ENCODE measurements at places on chromosomes 13 and 19.
A peak's percentile ranks its signal among the peaks of the same experiment; 100 is the strongest.

- no peak for DNase-seq
Measured at GRCh38 chr13:106529415-106530170, 5.9 kb downstream of the EFNB2 start.

DNA sequence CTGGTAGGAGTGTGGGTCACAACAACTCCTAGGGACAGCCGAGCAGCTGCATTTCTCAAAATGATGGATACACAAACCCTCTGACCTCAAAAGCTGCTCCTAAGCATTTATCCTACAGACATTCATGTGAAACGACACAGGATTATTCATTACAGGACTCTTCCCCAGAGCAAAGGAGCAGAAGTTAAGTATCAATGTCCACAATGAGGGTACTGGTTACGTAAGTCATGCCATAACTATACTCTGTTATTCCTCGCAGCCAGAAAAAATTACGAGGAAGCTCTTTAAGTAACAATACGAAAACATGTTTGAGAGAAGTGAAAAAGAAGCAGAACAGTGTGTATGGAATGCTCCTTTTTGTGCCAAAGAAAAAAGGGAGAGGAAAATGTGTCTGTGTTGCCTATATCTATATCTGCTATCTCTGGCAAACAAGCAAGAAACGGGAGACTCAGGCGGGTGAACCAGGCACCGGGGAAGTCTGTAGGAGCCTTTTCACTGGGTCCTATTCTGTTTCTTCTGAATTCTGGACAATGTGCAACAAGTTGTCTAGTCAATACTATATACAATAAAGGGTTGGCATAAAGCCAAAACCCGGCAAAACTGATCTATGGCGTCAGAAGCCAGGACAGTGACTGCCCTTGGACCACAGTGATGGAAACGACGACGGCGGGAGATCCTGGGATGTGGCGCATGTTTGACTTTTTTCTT, 1.3 kb downstream of the ISOC2 start:
- no peak for DNase-seq

- DNase-seq = no peak
Measured at GRCh38 chr19:23991170-23991569, 76.5 kb downstream of the ZNF726 start.

GRCh38 chr13:44399074-44399473, 25.4 kb downstream of the SERP2 start:
- no peak for DNase-seq

DNA sequence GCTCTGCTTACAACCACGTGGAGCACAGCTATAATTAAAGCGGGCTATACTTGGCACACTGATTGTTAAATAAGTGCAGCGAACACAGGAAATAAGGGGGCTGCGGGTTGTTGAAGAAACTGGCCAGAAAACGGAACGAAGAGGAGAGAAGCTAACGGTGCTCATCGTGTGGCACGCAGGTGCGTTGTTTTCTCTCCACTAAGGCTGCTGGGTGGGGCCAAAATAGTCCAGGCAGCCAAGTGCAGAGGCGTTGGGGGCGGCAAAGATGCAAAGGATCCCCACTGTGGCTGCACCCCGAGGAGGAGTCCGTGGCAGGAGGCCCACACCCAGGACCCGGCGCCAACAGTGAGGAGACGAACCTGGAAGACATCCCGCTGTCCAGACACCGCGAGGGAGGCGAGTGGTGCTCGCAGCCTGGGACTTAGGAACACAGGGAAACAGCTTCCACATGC, 8.1 kb upstream of the ARL11 start:
- DNase-seq = no peak

- DNase-seq = peak; percentile 15
Measured at GRCh38 chr13:48580185-48580803, 47.4 kb upstream of the RCBTB2 start.

DNA sequence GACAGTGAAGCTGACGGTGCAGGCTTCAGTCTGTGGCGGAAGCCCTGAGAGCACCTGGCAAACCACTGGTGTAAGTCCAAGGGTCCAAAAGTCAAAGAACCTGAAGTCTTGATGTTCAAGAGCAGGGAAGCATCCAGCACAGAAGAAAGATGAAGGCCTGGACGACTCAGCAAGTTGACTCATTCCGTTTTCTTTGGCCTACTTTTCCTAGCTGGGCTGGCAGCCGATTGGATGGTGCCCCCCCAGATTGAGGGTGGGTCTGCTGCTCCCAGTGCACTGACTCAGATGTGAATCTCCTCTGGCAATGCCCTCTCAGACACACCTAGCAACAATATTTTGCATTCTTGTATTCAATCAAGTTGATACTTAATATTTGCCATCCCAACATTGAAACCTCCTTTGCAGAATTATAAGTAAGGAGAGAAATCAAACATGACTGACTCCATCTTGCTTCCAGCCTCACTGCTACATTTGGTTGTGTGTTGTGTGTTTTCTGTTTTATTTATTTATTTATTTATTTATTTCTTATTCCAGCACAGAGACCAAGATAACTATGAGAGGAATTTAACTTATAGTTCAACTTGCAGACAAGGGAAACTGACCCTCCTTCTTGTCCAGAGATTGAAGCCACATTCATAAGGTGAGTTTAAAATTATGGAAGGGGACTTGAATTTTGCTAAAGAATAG, 32.8 kb downstream of the IGFL2 start:
- no peak for DNase-seq

DNA sequence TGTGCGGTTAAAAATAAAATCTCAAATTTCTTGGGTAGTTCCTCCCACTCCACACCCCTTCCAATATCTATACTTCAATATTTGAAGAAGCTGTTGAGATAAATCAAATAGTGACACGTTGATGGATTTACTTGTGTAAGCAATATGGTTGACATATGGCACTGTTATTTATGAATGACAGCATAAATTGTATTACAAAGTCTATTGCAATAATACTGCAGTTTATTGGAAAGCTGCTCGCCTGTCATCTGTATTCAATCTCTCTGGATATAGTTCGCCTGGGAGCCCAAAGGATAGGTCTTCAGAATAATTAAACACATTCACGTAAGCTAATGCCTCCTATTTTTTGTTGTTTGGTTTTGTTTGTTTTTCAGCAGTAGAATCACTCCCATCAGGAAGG, 5.0 kb upstream of the ZIC5 start:
- no peak for DNase-seq

DNA sequence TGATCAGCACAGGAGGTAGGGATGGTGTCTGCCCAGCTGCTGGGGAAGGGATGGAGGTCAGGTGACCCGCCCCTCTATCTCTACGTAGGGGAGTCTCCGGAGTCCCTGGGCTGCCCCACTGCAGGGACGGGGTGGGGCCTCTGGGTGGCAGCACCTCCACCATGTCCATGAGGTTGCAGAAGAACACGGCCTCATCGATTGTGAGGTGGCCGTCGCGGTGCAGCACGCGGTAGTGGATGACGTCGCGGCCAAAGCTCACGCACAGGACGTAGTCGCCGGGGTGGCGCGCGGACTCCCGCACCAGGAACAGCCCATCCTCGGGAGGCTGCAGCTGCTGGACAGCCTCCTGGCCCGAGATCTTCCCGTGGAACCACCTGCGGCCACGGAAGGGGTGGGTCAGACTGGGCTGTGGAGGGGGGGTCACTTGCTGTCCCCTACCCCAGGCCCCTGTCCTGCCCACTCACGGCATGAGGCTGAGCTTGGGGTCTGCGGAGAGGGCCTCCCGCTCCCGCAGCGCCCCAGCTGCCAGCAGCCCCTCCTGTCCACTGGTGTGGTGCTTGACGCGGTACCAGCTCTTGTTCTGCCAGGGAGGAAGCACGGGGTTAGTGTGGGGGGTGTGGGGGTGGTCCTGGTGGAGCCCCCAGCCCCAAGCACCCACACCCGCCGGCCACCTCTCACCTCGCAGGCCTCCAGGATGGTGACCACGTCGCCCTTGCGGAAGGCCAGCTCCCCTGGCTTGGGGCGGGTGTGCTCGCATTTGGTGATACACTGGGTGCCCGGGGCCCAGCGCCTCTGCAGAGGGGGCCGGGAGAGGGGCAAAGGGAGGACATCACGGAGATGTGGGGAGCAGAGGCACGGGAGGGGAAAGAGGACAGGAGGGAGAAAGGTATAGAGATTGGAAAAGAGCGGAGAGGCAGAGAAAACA, 2.3 kb downstream of the MATK start:
- DNase-seq = peak; percentile 24

GRCh38 chr13:79673310-79673992, 192.5 kb downstream of the NDFIP2 start:
- DNase-seq = no peak

DNA sequence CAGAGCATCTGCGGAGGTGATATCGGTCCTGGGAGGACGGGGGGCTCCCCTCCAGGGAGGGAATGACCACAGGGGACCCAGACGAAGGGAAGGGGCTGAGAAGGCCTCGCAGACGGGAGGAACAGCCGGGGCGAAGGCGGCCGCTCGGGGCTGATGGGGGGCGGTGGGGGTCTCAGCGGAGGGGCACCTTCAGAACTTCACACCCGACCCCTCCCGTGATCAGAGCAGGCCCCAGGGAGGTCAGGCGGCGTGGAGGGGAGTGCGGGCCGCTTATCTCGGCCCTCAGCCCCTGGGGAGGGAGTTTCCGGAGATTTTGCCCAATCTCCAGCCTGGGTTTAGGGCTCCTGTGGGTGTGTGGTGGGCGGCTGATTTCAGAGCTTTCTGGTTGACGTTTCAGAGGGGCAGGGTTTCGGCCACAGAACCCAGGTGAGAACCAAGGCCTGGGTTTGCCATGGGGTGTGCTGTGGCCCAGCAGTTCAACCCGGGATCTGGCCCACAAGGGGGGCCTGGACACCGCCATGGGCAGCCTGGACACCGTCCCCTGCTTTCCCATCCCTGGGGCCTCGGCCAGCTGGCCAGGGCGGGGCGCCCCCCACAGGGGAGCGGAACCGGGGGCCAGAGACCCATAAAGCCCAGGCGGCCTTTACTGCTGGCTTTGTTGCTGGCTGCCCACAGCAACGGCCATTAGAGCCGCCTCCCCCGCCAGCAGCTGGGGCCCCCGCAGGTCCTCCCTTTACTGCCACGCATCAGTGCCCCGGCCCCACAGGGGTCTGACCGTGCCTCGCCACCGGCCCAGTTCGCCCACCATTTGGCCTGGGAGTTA, 29.0 kb downstream of the ARID3A start:
- DNase-seq = no peak

GRCh38 chr13:48500652-48501197, 32.2 kb downstream of the RCBTB2 start:
- DNase-seq = no peak

DNA sequence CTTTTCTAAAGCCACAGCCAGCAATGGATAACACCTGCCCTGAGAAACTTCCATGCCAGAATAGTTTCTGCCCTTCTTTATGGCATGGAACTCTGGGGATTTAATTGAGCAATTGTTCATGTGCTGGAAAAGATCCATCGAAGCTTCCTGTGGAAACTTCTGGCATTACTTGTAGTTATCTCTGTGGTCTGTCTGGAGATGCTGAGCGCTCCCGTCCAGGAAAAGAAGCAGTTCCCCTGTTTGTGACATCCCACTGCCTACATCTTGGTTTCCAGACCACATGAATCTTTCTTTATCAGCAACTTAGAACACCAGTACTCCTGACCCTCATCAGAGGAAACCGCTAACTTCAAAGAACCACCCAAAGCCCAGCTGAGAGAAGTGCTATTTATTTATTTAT, 24.6 kb downstream of the FLT1 start:
- no peak for DNase-seq

DNA sequence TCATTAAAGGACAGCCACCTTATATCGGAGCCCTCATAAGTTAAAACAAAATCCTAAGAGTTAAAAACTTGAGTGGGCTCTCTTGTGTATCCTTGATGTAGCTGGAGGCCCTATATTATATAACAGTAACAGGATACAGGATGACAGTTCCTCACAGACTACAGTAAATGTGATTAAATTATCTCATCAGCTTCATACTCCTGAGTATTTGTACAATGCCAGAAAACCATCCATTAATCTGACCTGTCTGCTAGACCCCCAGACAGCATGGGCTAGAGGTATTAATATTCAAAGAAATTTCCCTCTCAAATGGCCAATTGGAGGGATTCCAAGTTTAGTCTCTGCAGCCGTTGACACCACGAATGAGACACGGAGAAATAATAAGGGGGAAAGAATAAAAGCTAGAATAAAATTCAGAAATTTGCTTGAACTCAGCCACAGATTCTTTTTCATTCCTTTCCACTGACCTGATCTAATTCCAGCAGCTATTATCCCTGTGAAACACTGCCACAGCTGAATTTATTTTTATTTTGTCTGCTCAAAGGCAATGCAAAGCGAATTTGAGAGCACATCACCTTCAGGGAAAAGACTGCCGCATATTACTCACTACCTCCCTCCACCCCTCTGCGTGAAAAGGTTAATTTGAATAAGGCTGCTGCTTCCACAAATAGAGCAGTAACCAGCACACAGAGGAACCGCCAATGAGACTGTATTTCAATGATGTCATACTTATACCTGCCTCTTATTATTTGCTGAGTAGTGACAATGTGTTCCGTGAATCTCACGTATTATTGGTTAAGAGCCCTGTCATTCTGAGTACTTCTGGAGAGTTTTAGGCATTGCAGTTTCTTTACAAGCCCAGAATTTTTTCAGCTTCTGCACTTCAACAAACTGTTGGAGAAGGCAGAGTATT, 155.9 kb upstream of the KLF12 start:
- DNase-seq = no peak

GRCh38 chr13:91144054-91144453, 203.4 kb upstream of the MIR17HG start:
- DNase-seq = no peak

- DNase-seq = no peak
Measured at GRCh38 chr19:28737021-28737895, 475.7 kb downstream of the UQCRFS1 start.

DNA sequence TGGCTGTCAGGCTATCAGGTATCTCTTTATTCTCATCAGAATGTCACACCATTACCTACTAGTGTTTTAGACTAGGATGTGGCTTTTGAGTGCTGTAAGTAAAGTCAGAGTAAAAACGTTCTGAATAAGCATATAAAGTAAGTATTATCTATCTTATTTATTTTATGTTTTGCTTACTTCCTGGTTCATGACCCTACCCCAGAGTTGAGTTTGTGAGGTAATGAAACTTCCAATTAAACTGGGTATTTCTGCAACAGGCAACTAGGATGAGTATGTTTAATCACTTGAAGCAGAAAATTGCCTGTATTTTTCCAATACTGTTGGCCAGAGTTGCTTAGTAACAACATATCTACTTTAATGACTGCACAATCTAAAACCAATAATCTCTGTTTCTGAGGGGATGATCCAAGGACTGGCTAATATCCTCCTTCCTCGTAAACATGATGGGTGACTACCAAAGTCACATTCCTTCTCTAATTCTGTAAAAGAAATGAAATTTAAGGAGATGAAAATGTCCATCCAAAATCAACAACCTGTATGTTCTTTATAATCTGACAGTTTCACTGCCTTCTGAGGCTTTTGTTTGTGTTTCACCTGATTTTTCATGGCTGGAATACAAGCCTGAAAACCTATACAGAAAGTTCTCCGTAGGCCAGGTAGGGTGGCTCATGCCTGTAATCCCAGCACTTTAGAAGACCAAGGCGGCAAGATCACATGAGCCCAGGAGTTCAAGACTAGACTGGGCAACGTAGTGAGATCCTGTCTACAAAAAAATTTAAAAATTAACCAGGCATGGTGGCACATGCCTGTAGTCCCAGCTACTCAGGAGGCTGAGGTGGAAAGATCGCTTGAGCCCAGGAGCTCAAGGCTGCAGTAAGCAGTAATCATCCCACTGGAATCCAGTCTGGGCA, 83.1 kb downstream of the ABCC4 start:
- no peak for DNase-seq

GRCh38 chr19:7386308-7386707, 37.6 kb downstream of the ARHGEF18 start:
- DNase-seq = no peak

- DNase-seq = no peak
Measured at GRCh38 chr19:57245066-57245465, 4.6 kb downstream of the ZNF805 start.

Measured in stimulated activated CD8-positive, alpha-beta memory T cell treated with anti-CD3 and anti-CD28 coated beads, Interleukin-12 subunit alpha, Interleukin-12 subunit beta, amount 100 ng/mL, for 4 hours (primary cell).